Activated T-helper 1 cell treated with anti-CD3 and anti-CD28 coated beads, Interleukin-2, amount 50 U/mL, for 16 hours (primary cell): ENCODE measurements at places on chromosomes 12 and 14.
A peak's percentile ranks its signal among the peaks of the same experiment; 100 is the strongest.

- DNase-seq = no peak
Measured at GRCh38 chr14:95474941-95475340, 41.5 kb downstream of the SYNE3 start.

GRCh38 chr12:96220902-96221301 is 26.7 kb downstream of the ELK3 start:
- DNase-seq = no peak

DNA sequence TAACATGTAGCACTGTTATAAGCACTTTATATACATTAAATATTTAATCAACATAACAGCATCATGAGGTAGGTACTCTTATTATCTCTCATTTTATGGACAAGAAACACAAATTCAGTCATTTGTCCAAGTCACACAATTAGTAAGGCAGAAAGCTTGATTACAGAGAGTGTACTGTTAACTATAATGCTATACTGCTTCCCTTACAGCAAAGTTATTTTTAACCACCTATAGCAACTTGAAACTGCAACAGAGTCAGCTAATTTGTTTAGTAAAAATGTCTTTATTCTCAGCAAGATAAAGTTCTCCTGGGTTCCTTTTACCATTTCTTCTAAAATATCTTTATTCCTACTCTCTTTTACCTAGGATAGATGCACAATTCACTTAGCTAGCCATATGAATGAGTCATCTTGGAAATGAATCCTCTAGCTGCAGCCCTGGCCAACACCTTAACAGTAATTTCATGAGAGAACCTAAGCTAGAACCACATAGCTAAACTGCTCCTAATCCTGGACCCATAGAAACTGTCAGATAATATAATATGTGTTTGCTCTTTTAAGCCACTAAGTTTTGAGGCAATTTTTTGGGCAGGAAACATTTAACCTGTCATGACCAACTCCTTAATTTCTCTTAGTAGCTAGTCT is 90.2 kb upstream of the HECTD1 start:
- no peak for DNase-seq

DNA sequence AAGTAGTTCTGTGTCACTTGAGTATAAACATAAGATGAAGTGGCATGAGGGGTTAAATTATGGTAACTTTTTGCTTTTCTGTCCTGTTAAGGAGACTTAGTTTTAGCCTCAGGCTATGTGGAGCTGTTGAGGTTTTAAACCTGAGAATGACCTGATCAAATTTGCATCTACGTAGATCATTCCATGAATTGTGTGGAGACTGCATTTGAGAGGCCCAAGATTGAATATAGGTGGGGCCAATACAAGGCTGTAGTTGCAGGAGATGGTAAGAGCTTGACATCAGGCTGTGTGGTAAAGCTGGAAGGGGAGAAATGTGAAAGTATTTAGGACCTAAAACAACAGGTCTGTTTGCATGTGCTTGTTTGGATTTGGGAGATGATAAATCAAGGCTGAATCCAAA is 249.5 kb downstream of the SLC16A7 start:
- DNase-seq = no peak

- DNase-seq = peak; percentile 52
Measured at GRCh38 chr12:130826151-130826801, 12.8 kb downstream of the STX2 start.

DNA sequence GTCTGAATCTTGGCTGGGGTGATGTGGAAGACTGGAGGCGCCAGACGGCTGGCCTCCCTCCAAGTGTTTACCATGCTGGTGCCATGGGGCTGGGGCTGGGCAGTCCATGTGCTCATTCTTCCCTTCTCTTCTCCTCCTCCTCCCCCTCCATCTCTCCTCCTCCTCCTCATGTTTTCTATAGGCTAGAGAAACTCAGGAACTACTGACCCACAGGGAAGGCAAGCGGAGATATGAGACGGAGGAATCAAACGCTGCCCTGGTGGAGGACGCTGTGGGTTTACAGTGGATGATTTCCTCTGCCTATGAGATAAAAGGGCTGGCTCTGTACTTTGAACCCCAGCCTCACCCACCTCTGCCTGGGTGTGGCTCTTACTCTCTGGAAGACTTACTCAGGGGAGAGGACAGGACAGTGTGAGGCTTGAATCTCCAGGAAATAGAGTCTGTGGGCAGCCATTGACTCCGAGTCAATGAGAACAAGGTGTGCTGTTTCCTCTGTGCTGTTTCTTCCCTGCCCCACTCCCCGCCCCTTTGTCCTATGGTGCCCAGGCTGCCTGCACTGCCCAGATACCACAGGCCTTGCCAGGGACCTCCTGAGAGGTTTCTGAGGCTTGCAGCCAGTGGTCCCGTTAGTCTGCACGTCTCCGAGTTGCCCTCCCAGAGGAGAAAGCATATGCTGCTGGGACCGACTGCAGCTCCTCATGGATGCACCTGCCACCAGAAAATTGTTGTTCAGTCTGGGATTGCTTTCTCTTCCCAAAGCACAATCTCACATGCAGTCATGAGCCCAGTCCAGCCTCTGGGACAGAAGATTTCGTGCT is 132.6 kb upstream of the ARHGAP5 start:
- no peak for DNase-seq

DNA sequence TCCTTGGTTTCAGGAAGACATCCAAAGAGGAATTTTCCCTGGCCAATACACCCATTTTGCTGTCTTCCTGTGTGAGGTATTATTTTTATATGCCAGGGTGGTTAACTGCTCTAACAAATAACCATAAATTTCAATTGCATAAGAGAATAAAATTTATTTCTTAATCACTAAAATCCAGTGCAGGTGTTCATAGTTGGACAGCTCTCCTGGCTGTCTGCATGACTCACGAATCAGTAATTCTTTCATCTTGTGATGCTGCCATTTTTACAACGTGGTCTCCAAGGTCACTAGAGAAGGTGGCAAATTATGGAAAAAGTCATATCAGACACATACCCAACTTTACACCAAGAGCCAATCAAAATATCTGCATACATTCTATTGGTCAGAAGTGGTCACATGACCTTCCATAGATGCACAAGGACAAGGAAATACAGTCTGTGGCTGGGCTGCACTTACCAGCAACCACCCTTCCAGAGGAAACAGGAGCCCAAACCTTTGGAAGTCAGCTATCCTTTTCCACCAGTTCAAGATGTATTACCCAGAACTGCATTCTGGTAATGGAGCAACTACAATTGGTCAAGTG is 193.5 kb upstream of the PLEKHG7 start:
- no peak for DNase-seq

DNA sequence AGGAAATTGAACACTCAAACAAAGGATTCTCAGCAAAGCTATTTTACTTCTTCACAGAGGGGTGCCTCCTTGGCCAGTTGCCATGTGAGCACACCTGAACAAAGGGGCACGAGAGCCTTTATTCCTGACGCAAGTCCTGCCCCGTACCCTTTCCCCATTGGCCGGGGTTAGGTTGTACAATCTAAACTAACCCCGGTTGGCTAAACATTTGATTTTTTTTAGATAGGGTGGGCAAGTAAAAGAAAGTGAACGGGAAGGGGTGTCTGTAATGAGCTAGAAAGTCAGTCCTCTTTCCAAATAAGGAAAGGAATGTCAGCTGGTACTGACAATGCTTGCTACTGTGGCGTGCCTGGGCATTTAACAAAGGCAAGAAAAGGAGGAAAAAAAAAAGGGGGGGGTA is 135.5 kb upstream of the CDKN3 start:
- DNase-seq = no peak

DNA sequence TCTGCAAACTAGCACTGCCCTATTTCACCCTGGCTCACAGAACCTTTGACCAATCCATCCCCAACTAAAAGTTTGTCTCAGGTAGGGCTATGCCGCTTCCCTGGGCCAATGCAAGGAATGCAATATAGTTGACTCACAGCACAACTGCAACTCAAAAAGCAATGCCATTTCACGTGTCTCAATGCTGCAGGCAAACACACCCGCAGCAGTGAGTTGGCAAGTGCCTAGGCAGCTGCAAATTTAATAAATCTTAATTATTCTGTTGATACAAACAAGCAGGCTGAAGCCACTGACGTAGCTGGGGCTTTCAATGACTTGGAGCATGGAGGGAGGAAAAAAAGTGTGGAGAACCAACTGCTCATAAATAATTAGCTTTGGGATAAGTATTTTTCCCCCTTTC is 87.9 kb downstream of the SYNE3 start:
- no peak for DNase-seq

GRCh38 chr12:73383584-73384222 is 1111.5 kb downstream of the TRHDE start:
- DNase-seq = no peak
